Keratinocyte (primary cell): ENCODE measurements at places on chromosomes 2 and 18. TPM values are rescaled to one million over a fixed set of nuclear protein-coding genes. Genes with fewer than 3 reads are reported as not detected.

The ASIC4 gene
- polyA plus RNA-seq = not detected in 3 replicates

The NEU4 gene
- not detected in 3 replicates for polyA plus RNA-seq

The PLEK gene
- polyA plus RNA-seq = 0.04 to 0.28 TPM in 2 of 3 replicates, not detected in the other

The BCL2 gene
- polyA plus RNA-seq = 0.09 to 0.36 TPM (median 0.30 TPM) in 3 replicates

The EVA1A gene
- polyA plus RNA-seq = 11.5 to 14.6 TPM (median 12.5 TPM) in 3 replicates

The IL1RL1 gene
- polyA plus RNA-seq = 0.22 to 1.3 TPM (median 0.93 TPM) in 3 replicates
